CD4-positive, alpha-beta T cell (primary cell): ENCODE measurements at places on chromosomes 7 and 10. TPM values are rescaled to one million over a fixed set of nuclear protein-coding genes. Genes with fewer than 3 reads are reported as not detected.

The SH2D4B gene
- total RNA-seq = 0.16 TPM

The GJD4 gene
- not detected for total RNA-seq

The RNF148 gene
- total RNA-seq = not detected

GRCh38 chr10:24569828-24570657 lies 153.6 kb downstream of the ARHGAP21 start:
- DNase-seq = no peak

GRCh38 chr10:11249808-11250195 lies 232.1 kb downstream of the CELF2 start:
- no peak for DNase-seq

DNA sequence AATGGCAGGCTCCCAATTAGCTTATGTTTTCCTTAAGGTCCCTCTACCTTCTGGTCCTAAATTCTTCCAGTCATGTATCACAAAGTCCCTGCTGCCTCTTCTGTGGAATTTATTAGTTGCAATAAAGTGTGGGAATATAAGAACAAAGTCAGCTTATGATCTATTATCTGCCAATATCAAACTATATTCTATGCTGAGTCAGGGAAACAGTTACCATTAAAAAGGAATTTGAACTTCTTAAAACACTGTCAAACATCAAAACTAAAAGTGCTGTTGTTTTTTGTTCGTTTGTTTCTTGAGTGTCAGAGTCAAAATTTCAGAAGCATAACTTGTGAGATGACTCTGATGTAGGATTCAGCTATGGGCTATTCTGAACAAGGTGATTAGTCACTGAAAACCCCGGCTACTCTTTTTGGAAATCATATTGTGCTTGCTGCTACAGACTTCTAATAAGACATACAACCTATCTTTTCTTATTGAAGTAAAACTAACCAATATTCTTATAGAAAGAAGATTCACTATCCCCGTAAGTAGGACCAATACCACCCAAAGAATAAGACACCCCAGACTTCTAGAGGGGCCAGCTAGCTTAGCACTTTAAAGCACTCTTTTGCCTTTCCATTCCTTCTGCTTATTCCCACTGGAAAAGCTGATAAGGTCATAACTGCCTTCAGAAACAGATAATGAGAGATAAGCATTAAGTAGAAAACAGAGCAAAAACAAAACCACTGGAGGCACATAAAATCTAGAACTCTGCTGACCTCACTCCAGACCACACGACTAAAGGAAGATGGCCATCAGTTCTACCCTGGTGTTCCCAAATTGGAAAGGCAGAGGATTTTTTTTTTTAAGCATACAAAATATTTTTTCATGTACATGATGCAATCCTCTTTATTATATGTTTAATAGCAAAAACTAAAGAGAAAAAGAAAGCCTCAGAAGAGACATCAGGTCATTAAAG lies 370.6 kb downstream of the PARD3 start:
- no peak for DNase-seq

DNA sequence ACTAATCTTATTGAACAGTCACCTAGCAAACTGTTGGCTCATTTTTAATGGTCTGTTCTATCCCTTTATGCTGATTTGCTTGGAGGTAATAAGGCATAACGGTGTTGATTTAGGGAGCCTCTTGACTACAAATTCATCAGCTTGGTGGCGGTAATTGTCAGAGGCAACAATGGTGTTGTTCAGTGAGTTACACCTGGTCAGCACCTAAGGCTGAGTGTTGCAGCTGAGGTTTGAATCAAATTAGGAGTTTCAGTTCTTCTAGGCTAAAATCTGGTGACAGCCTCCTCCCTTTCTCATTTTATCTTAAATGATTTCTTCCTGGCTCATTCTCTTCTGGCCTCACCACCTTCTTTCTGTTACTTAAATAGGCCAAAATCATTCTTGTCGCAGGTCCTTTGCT lies 42.3 kb upstream of the SP8 start:
- DNase-seq = no peak

DNA sequence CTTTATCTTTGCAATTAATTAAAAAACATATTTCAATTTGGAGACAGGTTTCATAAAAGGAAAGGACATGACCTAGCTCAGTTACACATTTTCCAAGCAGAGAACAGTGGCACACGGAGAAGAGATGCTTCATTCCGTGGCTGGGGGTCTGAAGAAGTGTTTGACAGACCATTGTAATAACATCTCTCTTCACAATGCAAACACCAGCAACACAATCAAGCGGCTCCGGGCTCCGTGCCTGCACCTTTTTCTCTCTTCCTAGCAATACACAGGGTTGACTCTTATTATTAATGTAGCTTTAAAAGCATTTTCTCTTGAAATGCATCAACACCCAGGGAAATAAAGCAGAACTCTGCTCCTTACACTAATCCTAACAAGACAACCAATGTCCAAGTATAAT lies 261.0 kb upstream of the AOAH start:
- no peak for DNase-seq

The CEP55 gene
- total RNA-seq = 0.17 TPM

The ZNF485 gene
- total RNA-seq = 0.75 TPM

DNA sequence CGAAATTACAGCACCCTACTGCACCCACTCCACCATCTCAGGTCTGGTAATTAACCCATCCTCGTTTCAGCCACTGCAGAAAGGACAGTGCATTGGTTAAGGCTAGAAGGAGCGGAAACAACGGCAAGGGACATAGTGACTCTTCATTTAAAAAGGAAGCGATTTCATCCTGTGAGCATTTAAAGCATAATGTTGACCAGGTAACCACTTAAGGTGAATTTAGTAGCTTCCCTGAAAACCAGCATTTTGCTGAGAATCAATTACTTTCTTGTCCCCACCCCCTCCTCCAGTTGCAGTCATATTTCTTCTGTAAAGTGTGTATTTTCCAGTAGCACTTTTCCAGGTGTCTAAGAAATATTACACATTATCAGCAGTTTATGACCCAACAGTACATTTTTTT lies 821 bp upstream of the JAZF1 start:
- no peak for DNase-seq

DNA sequence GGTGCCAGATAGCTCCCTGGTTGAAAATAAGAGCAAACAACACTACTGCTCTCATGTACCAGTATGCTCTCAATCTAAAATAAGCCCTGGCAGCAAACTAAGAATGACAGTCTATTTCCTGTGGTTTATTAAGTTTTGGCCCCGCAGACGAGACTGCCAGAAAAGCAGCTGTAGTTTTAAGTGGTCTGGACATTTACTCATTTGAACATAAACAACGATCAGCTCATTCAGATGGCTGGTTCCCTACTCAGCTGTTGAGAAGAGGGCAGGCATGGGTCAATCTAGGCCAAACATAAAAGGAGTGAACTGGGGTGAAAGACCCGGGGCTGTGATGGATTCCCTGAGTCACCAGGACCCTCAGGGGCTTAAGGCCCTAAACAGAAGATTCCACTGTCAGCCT lies 4.5 kb downstream of the TRIL start:
- no peak for DNase-seq

- no peak for DNase-seq
Observed at GRCh38 chr10:23359692-23360380, 15.2 kb upstream of the C10orf67 start.

DNA sequence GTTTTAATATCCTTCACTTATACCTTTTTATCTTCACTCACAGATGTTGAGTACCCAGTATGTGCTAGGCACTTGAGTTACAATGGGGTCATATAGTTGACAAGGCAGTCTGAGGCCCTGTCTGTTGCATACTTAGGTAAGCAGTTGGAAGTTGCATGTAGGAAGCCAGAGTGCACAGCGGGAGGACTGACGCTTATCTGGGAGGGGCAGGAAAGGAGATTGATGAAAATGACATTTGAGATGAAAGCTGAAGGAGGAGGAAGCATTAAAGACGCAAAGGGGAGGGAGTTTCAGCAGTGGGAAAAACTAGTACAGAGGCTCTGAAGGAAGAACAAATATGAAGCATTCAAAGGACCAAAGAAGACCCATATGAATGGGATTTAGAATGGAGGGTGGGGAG lies 266.2 kb downstream of the HTR7 start:
- no peak for DNase-seq

The SEMA3D gene
- total RNA-seq = not detected

DNA sequence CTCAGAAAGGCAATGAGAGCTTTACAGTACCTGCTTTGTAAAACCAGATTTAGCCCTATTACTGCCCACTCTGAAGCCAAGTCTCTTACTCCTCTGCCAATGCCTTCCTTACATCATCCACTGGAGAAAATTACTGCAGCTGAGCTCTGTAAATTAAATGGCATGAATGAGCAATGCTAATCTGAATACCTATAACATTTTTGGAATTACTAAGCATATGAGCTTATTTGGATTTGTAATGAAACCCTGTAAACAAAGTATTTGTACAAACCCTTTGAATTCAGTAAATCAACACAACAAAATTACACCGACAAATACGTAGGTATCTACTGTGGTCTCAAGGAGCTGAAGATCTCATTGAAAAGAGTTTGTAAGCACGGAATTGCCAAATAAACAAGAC lies 12.1 kb upstream of the CCNY start:
- no peak for DNase-seq

- no peak for DNase-seq
Observed at GRCh38 chr7:30997316-30997715, 33.6 kb downstream of the GHRHR start.

The LRRD1 gene
- not detected for total RNA-seq

The COL13A1 gene
- not detected for total RNA-seq

DNA sequence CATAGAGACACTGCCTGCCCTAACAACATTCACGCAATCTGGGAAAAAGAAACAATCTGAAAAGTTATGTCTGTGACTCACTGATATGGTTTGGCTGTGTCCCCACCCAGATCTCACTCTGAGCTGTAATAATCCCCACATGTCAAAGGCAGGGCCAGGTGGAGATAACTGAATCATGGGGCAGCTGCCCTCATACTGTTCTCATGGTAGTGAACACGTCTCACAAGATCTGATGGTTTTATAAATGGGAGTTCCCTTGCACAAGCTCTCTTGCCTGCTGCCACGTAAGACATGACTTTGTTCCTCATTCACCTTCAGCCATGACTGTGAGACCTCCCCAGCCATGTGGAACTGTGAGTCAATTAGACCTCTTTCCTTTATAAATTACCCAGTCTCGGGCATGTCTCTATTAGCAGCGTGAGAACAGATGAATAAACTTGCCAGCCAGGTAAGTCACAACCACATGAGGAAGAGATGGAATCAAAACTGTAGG lies 341.5 kb upstream of the AOAH start:
- DNase-seq = no peak

The DYNC1I1 gene
- total RNA-seq = 0.08 TPM

The GCK gene
- total RNA-seq = 0.71 TPM

The OR2A42 gene
- total RNA-seq = not detected

The KIAA1549 gene
- total RNA-seq = not detected

- DNase-seq = no peak
Observed at GRCh38 chr10:60480865-60481563, 91.3 kb upstream of the ANK3 start.

DNA sequence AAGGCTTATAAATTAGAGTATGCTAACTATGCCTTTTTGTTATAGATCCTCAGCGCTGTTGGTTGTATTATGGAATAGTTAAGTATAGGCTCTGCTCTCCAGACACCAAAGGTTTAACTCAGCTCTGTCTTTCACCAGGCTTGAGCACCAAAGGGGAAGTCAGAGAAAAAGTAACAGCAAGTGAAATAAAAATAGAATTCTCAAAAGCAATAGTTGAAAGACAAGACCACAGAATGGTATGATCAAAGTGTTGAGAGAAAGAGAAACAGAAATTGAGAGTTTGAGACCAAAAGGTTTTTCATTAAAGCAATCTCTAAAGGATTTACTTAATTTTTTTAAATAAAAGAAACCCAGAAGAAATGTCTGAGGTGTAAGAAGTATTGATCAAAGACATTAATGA lies 529.8 kb upstream of the C7orf33 start:
- no peak for DNase-seq

DNA sequence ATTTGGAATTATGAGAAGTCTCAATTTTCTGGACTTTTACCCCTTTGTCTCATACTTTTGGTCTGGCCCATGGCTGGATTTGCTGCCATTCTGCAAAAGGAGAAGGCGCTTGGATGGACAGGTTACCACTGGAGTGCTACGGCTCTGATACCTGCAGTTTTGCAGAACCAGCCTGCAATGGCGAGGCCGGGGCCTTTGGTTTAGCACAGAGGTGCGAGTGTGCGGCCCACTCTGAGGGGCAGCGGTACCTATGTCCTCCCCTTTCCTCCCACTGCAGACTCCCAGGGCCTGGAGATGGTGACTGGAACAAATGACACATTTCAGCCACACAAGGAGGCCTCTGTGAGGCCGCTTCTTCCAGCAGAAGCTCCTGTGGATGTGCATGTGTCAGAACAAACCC lies 11.9 kb downstream of the ZNF777 start:
- DNase-seq = no peak

GRCh38 chr10:133156674-133157579 lies 3.1 kb upstream of the KNDC1 start:
- DNase-seq = no peak

DNA sequence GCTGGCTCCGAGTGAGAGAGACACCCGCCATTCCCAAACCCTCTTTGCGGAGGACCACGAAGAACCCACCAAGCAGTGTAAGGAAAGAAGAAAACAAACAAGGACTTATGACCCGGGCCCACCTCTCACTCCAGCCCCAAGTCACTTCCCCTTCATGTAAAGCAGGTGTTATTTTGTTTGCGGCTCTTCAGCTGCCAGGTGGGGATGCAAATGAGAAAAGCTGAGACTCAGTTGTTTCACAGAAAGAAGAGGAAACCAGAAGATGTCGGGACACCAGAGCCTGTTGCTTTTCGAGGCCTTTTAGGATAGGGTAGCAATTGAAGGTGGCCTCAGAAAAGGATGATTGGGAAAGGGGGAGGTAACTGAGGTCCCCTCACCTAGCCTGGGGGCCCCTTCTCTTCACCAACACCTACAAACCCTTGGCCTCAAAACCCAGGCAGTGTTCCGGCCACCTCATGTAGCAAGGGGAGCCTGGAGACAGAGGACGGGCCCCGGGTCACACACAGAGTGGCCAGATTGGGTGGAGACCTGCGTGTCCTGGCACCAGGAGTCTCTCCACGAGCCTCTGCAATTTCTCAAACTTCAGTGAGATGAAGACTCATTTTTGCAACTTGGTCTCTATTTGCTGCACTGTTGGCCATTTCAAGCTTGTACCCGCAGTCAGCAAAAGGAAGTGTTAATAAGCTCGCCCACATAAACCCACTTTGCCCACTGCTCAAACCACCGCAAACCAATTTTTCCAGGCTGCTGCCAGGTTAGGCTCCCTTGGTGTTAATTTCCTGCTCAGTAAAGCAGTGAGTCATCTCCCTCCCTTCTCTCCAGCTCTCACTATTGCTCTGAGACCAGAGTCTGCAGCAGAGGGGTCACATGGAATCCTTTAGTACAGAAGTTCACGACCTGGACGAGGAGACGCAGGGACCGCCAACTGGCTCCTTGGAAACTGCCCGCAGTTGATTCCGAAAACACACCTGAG lies 45.5 kb downstream of the AOC1 start:
- no peak for DNase-seq

- DNase-seq = no peak
Observed at GRCh38 chr10:101228153-101228965, 904 bp downstream of the LBX1 start.

GRCh38 chr7:128974241-128974934 lies 36.7 kb downstream of the IRF5 start:
- no peak for DNase-seq

- DNase-seq = no peak
Observed at GRCh38 chr10:97744405-97745035, 7.6 kb downstream of the ZFYVE27 start.
